Naive thymus-derived CD4-positive, alpha-beta T cell (primary cell): ENCODE measurements at places on chromosomes 13 and 19. TPM values are rescaled to one million over a fixed set of nuclear protein-coding genes. Genes with fewer than 3 reads are reported as not detected.

The CASP14 gene
- polyA plus RNA-seq: not detected

The PDX1 gene
- not detected for polyA plus RNA-seq

The EIF3K gene
- polyA plus RNA-seq: 424 TPM

The RNF225 gene
- polyA plus RNA-seq: not detected

The ZNF614 gene
- polyA plus RNA-seq: 5.6 TPM

The EFNA2 gene
- not detected for polyA plus RNA-seq

The GJB2 gene
- polyA plus RNA-seq: not detected

The FGF21 gene
- polyA plus RNA-seq: not detected

The FPR1 gene
- 0.30 TPM for polyA plus RNA-seq

The PPP1R37 gene
- polyA plus RNA-seq: 1.5 TPM

The ZNF57 gene
- polyA plus RNA-seq: 4.3 TPM

The KLK2 gene
- not detected for polyA plus RNA-seq

- DNase-seq: no peak
Observed at GRCh38 chr19:56118666-56119581, 2.2 kb downstream of the ZNF787 start.

- DNase-seq: no peak
Observed at GRCh38 chr19:38262585-38263268, 1.6 kb upstream of the SPINT2 start.

DNA sequence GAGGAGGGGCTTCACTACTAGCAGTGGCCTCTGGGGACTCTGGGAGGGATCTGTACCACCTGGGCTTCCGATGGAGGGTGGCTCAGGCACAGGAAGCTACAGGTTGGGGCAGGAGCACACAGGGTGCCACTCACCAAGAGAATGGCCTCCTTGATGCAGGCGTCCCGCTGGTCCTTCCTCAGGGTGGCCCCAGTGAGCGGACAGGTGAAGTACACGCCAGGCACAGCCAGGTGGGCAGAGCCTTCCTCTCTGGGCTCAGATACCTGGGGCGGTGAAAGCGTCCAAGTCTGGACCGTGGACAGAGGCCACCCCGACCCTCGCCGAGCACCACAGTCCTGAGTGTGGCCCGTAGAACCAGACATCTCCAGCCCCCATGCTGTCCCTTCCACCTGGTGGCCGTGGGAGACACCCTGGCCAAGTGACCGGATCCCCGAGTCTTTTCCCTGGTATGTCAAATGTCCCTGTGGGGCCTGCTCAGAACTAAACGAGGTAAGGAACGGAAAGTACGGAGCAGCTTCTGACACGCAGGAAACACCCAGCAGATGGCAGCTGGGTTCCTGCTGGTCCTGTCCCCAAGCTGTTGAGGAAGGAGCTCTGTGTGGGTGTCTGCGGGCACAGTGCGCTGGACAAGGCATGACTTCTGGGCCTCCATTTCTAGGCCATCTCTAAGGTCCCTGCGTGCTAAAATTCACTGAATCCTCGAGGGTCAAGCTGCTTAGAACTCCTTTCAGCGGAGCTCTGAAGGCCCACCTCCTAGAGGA lies 5.2 kb downstream of the UBXN6 start:
- no peak for DNase-seq

DNA sequence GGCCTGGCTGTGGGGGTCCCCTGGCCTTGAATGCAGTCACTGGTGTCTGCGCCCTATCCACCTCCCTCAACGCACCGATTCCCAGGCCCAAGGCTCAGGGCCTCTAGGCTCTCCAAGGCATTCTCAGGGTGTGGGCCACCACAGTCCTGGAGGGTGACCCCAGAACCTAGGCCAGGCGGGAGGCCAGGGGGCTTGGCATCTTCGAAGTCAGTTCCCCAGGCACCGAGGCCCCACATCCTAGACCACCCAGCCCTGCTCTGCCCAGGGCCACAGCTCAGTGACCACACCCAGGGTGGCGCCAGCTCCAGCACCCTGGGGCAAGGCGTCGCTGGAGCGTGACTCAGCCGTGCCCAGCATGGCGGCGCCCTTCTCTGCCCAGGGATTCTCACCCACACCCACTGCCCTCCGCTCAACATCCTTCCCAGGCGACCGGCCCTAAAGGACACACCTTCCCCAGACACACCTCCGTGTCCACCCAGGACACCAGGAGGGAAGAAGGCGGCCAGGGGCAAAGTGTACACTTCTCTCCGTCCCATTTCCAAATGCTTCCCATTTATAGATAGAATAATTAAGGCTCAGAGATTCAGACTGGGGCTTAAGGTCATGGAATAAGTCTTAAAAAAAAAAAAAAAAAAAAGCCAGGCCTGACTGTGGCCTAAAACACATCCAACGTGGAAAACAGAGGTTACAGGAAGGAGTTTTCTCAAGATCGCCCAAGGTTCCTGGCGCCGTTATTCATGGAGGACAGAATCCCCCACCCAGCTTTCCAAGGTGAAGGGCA lies 36.4 kb upstream of the NANOS3 start:
- no peak for DNase-seq

DNA sequence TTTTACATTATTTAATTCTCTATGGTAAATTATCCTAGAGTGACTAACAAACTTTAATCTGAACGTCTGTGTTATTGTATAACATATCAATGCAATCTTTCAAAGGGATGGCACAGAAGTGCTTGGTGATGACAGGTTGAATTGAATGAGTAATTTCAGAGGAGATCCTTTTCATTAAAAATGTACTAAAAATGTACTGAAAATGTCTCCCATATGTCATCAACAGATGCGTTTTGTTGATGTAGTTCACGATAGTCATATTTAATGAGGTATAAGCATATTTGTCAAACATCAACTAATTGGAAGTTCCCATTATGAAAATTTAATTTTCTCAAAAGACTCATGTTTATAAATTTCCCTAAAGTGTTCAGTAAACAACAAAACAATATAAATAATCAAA lies 1434.7 kb upstream of the PCDH20 start:
- DNase-seq: no peak

DNA sequence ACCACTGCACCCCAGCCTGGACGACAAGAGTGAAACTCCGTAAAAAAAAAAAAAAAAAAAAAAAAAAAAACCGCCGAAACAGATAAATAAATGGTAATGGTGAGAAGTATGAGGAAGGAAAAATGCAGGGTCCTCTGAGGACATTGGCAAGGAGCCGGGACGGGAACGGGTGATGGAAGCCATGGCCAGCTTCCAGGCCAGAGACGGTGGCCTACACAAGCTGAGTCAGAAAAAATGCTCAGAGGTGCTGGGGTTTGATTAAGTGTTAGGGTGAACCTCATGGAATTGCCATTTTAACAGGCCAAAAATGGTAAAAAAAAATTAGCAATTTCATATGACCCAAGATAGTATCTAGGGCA lies 866 bp upstream of the ZSWIM4 start:
- peak; percentile 22 for DNase-seq

- DNase-seq: no peak
Observed at GRCh38 chr19:497869-498510, 1.7 kb downstream of the MADCAM1 start.

GRCh38 chr13:103250071-103250470 lies 183.9 kb upstream of the SLC10A2 start:
- no peak for DNase-seq

DNA sequence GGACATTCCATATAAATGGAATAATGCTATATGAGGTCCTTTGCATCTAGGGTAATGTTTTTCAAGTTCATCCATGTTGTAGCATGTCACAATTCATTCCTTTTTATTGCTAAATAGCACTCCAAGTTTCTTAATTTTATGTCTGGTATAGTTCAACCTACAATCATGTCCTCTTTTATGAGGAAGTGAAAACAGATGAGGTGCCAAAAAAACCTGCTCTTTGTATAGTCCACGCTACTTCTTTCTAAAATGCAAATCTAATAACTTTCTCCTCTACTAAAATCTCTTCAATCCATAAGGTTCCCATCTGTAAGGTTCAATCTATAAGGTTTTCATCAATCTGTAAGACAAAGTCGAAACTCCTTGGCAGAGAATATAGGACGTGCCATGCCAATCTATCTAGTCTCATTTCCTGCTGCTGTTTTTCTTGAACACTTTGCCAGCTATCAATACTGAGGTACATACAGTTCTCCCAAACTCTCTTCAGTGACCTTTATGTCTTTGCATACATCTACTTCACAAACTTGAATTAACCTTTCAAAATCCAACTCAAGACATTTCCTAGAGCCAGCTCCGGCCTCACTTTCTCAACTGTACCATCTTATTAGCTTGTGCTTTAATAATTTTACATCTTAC lies 33.7 kb downstream of the INTS6 start:
- DNase-seq: no peak

DNA sequence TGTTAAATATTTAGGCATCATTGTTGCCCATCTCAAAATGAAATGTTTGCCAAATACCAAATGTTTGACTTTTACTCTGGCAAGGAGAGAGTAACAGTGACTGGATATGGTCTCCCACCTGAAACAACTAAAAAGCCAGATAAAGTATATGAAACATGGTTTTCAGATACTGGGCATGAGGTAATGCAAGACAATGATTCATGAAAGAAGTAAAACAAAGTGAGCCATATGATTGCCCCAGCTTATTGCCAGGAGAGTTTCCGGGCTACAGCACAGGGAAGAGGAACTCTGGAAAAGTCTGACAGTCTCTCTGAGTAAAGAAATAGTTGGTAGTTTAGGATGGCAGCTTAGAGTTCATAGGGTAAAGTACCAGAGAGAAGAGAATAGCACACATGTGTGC lies 354.6 kb downstream of the DNAJC15 start:
- no peak for DNase-seq

DNA sequence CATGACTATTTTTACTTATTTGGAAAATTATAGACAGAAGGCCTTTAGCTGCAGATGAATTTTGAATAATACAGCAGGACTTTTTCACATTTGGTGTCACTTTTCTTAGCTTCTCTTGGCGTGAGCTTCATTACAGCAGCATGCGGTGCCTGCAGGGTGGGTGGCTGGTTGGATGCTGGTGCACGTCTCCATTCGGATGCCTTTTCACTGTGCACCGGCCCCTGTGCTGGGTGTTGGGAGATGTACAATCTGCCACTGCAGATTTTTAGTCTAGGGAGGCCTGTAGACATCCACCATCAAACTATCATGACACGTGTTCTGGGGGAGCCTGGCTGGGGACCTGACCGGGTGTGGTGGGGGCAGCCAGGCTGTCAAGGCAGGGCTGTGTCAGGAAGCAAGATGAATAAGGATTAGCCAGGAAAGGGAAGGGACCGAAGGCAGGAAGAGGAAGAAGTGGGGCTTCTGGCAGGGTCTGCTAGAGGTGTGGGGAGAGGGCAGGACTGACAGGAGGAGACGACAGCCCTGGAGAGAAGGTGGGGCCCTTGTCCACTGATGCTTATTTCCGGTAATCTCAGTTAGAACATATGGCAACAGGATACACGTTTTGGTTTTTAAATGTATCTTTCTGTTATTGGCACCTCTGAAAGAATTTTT lies 88.8 kb downstream of the ARHGEF7 start:
- DNase-seq: no peak

DNA sequence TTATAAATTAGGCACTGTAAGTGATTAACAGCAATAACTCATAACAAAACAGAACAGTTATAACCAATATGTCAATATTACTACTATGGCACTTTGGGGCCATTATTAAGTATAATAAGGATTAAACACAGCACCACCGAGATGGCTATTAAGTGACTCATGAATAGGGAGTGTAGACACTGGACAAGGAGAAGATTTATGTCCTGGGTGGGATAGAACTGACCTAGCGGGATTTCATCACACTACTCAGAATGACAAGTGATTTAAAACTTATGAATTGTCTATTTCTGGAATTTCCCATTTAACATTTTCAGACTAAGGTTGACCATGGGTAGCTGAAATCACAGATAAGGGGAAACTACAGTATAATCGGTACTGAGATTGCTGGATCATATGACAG lies 79.0 kb upstream of the SLC7A1 start:
- DNase-seq: no peak

DNA sequence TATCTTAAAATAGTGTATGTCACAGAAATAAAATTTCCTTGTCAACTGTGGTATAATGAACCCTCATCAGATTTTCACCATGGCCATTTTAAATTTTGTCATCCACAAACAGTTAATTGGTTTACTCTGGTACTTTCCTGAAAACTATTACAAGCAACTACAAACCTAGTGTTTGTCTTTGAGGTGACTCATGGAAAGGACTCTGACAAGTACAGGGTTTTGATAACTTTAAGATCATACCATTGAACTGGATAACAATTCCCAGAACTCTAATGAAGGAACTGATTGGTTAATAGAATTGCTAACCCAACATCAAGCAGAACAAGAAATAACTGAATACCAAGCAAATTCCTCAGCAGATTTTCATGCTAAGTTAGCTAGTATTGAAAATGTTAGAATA lies 237.7 kb upstream of the IPO5 start:
- no peak for DNase-seq

GRCh38 chr19:3321696-3322095 lies 44.7 kb upstream of the NFIC start:
- no peak for DNase-seq

GRCh38 chr13:33312150-33312860 lies 26.8 kb upstream of the STARD13 start:
- no peak for DNase-seq

DNA sequence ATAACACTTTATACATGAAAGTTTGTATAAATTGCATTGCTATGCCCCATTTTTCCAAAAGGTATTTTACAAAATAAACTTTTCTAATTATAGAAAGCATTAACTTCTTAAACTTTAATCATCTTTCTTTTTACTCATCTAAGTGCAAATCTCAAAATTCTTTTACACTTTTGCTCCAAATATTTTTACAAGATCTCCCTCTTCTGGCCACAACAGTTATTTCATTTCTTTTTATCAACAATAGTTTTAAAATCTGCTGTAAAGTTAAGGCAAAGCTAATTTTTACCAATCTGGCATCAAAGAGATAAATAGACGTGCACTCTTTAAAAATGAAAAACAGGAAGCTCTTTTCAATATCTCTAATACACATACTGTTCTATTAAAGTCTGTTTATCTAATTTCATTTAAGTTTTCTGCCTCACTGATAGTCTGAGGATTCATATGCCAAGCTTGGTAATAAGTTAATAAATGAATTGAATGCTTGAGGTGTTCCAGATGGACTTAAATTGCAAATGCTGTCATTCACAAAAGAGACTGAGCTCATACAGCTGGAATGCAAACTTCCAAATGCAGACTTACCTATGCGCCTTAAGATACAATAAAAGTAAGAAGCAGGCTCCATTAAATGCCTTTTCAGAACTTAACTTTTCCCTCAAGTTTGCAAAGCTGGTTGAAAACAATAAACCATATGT lies 583.0 kb upstream of the ATXN8OS start:
- DNase-seq: no peak

- DNase-seq: no peak
Observed at GRCh38 chr13:111325146-111325890, 4.9 kb downstream of the TEX29 start.

GRCh38 chr13:32949820-32950219 lies 66.4 kb upstream of the KL start:
- no peak for DNase-seq

- DNase-seq: no peak
Observed at GRCh38 chr13:108919036-108919907, 289.9 kb downstream of the MYO16 start.
